Liver (tissue), 10 donors: ENCODE measurements at places on chromosomes 13 and 19. TPM values are rescaled to one million over a fixed set of nuclear protein-coding genes. Genes with fewer than 3 reads are reported as not detected.

Gene ZNF320
- total RNA-seq = 2.0 TPM

Gene PSG1
- total RNA-seq = not detected

Gene OXGR1
- total RNA-seq = not detected

Gene TLE6
- 1.7 TPM for total RNA-seq

Gene CCDC106
- 5.6 TPM for total RNA-seq

Gene FCHO1
- total RNA-seq = 2.8 TPM

Gene FAM216B
- total RNA-seq = not detected

Gene ZFP14
- total RNA-seq = 5.1 TPM

GRCh38 chr13:67223024-67223423 is 7.1 kb downstream of the PCDH9 start:
- no peak for DNase-seq

DNA sequence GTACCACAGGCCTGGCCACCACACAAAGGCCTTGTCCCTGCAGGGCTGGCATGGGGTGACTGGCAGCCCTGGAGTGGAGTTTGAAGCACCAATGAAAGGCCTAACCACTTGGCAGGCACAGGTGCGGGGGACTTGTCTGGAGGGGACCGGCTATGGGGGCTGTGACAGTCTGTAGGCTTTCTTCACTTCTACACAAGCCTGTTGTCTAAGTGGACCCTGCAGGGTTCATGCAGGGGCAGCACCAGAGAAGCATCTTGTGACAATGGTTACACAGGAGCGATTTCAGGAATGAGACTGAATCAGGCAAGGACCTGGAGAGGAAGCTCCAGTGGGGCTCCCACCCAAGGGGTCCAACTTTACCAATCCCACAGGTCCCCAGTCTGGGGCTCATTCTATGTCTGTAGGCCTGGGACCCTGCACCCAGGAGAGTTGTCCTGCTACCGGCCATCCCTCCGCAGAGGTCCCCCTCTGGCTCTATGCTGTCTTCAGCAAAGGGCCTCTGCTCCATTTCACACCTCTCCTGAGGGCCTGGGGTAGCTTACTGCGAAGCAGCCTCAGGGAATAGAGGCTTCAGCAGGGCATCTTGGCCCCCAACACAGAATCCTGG is 2.3 kb upstream of the ZNF837 start:
- DNase-seq = no peak

- DNase-seq = no peak
Observed at GRCh38 chr19:6564393-6564792, 26.6 kb downstream of the CD70 start.

- DNase-seq = no peak
Observed at GRCh38 chr13:66795636-66796035, 434.5 kb downstream of the PCDH9 start.

DNA sequence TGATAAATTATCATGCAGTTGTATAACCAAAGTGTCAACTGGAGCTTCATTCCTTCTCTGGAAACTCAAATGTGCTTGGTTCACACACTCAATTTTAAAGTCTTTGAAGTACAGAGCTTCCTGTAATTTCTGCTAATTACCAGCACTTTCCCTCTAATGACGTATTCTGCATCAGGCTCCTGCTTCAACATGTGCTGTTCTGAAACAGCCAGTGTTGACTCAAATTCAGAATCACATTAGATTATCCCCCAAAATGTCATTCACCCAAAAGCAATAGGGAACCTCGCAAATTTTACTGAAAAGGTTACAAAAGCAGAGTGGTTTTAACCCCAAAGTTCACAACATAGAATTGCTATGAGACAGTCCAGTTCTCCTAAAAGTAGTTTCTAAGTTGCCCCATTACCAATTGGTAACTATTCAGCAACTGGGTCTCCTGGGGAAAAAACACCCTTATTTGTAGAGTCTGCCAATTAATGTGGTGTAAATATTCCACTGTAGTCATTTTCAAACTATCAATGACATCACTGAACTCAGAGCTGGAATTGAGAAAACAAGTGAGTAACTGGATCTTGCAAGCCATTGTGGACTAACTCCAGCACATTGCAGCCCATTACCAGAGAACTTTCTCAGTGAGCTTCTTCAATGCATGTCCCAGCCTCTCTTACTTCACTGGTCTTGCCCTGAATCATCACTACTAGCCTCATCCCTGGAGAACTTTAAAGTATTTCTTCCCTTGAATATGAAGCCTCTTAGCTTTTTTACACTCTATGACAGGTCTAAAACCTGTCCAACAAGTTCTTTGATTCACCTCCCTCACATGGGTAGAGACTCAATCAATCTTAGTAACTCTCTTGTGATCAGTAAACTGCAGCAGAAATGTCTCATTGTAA is 955.4 kb downstream of the EFNB2 start:
- no peak for DNase-seq

- no peak for DNase-seq
Observed at GRCh38 chr19:14342809-14343208, 38.4 kb upstream of the ADGRE5 start.

DNA sequence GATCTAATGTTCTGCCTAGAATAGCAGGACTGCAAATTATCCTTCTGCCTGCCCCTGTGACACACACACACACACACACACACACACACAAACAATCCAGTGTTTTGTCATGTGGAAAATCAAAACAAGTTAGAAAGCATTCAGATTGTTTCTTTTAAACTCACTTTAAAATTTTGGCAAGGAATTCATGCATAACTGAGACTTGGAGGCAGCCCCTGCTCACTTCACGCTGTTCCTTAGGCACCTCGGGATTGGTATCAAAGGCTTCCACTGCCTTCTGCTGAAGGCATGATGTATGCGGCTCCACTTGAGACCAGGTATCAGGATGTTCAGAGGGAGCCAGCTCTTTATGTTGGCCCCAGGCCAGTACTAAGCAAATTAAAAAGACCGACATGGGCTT is 158.7 kb downstream of the OXGR1 start:
- no peak for DNase-seq

DNA sequence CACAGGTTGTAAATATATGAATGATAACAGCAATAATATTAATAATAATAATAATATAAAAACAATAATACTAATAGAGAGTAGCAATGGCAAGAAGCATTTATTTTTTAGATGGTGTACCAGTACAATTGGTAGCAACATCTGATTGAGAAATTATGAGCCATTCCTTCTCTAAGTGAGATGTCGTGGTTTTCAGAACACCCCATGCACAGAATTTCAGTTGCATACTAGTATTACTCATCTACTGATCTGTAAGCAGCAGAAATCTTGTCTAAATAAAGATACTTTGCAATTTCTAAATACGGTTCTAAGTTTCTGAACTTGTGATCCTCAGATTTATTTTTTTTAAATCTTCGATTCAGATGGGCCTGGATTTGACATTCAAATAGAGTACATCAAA is 788.0 kb upstream of the ATXN8OS start:
- DNase-seq = no peak

DNA sequence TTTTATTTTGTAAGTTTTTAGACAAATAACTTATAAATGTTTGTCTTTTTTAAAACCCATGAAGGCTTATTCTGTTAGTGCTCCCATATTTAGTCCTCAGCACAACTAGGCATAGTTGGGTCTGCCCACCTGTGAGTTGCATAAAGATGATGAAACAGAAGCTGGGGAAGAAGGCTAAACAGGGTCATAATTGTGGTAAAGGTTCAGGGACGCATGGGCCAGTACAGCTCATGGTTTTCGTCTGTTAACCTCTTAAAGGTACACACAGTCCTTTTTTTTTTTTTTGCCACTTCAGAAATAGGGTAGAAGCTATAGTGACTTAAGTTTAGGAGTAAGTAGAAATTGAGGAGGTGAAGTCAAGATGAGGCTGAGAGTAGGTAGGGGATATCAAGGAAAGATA is 58.3 kb downstream of the TM9SF2 start:
- no peak for DNase-seq

GRCh38 chr19:39139971-39140453 is 14.4 kb downstream of the PAK4 start:
- DNase-seq = no peak

DNA sequence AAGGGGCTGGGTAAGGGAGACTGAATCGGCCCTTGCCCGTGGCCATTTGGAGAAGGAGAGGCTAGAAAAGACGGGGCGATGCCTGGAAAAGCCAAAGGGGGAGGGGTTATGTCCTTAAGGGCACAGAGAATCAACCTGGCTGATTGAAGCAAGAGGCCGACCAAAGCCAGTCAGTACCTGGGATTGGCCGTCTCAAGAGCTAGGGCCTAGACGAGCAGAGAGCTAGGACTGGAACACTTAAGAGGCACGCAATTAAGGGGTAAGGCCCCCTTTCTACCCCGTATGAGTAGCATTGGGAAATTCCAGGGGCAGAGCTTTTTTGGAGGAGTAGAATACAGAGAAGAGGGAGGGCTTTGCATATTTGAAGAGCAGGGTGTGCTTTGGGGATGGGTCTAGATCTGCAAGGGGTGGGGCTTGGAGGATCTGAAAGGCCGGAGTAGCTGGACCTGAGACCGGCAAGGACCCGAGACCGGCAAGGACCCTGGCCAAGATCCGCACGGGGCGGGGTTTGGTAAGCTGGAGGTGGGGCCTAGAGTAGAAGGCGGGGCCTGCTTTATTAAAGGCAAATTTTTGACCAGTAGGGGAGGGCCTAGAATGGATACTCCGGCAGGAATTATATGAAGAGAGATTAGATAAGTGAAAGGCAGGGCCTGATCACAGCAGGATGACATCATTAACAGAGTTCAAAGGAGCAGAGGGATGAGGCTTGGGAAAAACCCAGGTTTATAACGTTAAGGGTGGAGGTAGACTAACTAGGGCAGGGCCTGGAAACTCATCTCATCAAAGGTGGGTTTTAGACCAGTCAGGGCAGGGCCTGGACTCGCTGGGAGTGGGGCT is 10.7 kb upstream of the CACNG6 start:
- no peak for DNase-seq

GRCh38 chr13:112979406-112979902 is 10.4 kb downstream of the MCF2L start:
- no peak for DNase-seq

DNA sequence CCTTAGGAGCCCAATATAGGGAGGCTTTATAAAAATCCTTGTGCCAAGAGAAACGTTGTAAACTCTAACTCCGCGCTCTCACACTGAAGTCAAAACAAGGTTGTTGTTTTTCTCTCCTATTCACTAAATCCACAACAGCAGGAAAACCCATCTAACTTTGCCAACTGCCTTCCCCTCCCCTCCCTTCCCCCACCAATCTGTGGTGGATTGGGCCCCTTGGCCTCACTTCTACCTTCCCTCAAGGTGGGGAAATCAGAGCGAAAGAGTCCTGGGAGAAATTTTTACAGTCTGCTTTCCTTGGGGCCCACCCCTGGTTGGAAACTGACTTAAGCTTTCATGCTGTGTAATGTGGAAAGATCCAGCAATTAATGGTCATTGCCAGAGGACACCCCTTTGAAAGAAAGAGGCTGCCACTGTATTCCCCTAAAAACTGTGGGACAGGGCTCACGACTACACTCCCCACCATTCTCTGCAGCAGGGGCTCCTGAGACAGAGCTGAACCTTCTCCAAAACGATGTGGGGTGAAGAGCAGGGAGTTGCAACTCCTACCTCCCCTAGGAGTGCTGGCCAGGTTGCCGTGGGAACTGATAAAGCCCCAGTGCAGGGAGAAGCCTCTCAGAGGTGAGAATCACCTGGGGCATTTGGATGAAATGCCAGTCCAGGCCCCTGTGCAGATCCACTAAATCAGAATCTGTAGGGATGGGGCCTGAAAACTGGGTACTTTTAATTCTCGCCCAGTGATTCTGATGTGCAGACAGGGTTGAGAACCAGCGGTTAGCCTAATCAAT is 1.1 kb downstream of the DHRS12 start:
- DNase-seq = no peak

DNA sequence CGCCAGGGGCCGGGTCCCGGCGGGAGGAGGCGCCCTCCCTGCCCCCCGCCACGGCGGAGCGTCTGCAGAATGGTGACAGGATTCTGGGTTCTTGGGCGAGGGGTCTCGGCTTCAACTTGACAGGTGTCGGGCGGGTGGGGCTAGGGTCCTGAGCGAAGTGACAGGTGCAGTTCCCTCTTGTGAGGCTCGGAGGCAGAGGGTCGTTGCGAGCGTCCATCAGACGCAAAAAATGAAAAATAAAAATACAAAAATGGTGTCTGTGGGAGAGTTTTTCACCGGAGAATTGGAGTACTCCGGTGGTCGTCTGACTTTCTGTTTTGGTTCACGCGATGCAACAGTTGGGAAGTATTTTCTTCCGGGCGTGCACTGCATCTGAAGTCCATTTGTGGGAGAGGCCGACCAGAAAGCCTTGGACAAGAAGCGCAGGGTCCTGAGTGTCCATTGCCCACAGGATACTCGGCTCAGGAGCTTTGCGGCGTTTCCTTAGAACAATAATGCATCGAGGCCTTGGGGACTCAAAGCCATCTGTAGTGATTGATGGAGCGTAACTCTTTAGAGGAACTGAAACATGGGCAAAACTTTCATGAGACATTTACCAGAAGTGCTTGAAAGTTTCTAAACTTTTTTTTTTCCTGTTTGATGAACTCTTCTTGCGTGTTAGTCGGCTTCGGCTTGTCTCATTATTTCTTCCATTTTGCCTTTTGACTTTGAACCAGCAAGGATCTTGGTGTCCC is 759 bp downstream of the RB1 start:
- peak; percentile 64 for DNase-seq

GRCh38 chr13:60162096-60162495 is 1.6 kb downstream of the DIAPH3 start:
- no peak for DNase-seq

DNA sequence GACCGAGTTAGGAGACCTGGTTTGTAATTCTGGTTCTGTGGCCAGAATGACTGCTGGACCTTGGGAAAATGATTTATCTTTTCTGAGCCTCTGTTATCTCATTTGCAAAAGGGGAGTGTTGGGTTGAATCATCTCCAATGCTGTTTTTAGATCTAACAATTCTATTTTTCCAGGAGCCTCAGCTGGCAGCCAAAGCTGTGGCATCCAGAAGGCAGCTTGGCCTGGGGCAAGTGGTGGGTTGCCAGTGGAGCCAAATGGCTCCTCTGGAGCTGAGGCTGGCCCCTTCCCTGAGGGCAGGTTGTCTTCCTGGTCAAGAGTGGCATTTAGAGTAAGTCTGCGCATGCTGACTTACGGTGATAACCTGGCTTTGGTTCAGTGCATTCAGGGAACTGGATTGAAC is 21.3 kb downstream of the B3GLCT start:
- no peak for DNase-seq

GRCh38 chr13:100019780-100020356 is 38.3 kb downstream of the ZIC2 start:
- DNase-seq = no peak

GRCh38 chr19:539429-540030 is 4.3 kb upstream of the GZMM start:
- no peak for DNase-seq

GRCh38 chr13:113488283-113488682 is 2.2 kb downstream of the DCUN1D2 start:
- DNase-seq = no peak

DNA sequence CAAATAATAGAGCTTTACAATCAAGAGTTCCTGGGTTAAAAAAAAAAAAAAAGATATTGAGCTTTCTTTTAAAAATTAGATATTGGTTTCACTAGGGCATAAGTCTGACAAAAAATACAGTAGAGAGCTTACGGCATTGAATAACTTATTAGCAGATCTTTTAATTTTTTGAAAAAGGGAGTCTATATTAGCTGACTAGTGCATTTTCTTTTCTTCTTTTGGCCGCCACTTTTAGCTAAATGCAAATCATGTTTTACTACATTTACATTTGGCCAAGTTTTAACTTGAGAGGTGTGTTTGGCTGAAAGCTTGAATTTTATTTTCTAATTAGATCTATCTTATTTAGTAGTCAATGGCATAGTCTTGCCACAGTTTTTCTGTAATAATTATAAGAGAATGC is 43.4 kb downstream of the SPRY2 start:
- no peak for DNase-seq
